AG10803 (cell line): ENCODE measurements at places on chromosomes 16 and 17.

GRCh38 chr17:48944515-48945260, at the start of gene SNF8:
Gene SNF8 (minus strand): TSS chr17:48944842. CDS start chr17:48944734, 108 bp downstream.
- peak; percentile 88 for DNase-seq

DNA sequence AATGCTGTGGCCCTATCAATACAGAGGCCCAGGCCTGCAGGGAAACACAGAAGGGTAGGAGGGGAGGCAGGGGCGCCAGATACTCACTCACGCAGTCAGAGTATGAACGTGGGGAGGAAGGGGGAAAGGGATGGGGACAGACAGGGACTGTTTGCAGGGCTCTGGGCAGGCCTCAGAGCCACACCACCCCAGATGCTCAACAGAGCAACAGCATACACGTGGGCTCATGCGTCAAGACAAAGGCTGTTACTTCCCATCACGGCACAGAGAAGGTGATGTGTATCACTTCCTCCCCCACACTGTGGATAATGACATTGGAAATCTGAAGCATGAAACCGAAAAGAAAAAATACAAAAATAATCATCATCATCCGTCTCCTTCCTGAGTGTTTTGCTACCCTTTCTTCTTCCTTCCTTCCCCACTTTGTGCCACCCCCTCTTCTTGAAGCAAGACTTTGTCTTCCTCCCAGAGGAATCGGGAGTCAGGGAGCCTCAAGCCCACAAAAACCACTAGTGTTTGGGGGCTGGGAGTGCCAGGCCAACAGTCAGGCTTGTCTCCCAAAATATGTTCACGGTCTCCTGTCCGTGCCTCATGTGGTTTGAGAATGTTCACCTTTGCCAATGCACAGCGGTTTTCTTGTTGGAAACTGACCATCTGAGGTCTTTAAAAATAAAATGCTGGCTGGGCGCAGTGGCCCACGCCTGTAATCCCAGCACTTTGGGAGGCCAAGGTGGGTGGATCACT, 20.1 kb downstream of the SLC39A11 start:
- no peak for DNase-seq

DNA sequence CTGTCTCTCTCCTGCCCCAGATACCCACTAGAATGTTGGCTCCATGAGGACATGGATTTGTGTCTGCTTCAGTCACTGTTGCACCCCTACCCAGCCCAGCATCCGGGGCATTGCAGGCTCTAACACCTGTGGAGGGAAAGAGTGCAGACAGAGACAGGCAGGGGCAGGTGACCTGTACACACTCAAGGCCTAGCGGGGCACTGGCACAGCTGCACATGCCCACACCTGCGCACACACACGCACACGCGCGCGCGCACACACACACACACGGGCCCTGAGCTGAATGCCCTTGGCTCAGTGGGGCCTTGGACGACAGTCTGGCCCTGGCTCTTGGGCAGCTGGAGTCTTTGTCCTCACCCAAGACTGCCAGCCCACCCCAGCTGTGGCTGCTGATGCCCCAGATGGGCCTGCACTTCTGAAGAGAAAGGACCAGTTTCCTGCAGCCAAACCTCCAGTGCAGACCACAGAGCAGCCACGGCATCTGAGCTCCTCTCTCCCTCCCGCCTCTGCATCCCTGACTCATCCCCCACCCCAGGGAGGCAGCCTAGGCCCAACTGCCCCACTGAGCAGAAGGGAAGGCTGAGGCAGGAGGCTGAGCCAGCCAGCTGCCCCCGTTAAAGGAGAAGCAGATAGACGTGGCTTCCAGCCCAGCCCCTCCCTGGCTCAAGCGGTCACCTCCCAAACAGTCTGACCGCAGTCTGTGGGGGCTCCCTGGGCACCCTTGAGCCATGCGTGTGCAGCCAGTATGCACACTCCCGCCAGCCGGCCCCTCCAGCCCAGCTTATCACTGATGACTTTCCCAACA, 12.3 kb upstream of the RAI1 start:
- no peak for DNase-seq

DNA sequence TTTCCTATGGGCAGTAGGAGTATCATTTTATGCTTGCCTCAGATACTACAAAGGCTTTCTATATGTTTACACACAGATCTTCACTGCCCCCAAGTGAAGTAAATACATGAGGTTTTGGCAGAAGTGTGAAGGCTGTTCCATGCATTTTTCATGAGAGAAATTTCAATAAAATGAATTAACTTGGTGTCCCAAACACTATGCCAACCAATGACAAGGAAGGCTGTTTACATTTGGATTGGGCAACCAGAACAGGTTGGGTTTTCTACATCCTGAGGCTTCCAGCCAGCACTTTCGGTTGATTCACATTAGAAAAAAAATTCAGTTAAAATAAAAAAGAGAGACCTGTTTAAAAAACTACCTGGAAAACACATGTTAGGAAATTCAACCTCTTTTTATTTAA, 625.4 kb downstream of the KCNJ2 start:
- DNase-seq, result no peak

GRCh38 chr16:471353-472198, 46.1 kb downstream of the RAB11FIP3 start:
- DNase-seq, result peak; percentile 85

GRCh38 chr17:34556384-34556783, 23.0 kb upstream of the TMEM132E start:
- DNase-seq, result no peak

- no peak for DNase-seq
Observed at GRCh38 chr17:48406936-48407567, 23.0 kb downstream of the SKAP1 start.

DNA sequence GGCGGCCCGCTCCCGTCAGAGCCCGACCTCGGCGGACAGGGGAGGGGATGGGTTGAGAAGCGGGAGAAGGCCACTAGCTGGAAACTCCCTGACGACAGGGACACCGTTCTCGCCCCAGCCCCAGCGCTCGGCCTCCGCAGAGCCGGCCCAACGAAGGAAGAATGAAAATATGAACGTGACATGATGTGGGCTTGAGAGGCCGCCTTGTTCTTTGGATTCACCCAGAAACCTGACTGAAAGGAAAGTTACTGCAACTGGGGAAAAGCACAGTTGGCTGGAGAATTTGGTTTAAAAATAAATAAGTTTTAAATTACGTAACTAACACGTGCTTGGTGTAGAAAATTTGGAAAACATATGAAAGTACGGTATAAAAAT, 21.1 kb downstream of the NPTX1 start:
- DNase-seq, result no peak

DNA sequence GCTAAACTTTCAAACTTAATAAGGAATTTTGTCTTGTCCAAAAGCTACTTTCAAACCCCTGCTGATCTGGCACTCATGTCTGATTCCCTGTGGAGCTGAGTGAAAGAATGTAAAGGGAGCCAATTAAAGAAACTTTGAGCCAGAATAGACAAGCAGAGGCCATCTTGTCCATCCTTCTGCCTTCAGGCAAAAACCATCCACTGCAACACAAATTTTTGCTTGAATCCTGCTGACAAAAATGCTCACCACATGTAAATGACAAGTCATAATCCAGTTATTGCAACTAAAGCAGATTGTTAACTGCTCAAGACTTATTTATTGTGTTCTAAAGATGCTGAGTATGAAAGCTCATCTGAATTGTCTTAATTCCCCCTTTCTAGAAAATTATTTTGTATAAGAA, 124.0 kb upstream of the HLF start:
- no peak for DNase-seq

DNA sequence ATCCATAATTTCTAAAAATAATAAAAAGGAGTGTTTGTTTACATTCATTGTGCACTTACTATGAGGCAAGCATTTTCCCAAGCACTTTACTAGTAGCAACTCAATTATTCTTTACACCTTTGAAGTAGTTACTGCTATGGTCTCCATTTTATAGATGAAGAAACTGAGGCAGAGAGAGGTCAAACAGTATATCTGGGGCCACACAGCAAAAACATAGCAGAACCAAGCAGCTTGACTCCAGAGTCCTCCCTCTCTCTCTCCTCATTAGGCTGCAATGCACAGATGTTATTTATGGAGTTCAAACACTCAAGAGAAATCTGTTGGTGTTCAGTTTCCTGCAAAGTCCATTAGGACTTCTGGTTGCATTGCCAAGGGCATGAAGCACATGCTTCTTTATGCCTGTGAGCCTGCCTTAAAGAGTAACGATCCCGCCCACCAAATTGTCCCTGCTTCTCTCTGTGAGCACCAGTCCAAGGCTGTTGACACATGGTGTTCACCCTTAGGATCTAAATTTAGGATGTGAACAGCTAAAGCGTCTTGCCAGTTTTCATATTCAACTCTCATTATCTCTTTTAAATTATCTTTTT, 44.0 kb downstream of the GPRC5B start:
- peak; percentile 17 for DNase-seq

DNA sequence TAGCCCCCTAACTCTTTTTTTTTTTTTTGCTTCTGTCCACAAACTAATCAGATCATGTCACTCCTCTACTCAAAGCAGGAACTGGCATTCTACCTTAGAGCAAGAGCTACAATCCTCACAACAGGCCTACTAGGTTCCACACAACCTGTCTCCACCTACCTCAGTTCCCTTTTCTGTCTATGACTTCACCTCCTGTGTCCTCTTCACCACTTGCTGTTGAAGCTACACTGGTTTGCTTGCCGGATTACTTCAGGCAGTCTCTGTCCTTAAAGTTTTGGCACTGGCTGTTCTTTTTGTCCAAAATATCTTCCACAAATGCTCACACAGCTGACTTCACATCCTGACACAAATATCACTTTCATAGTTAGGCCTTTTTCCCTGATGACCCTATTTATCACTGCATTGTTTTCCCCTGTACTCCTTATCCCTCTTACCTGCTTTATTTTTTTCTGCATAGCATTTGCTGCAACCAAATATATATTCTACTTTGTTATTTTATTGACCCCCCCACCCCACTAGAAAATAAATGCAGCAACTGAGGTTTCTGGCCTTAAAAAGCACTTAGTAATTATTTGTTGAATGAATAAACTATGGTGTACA, 72.0 kb downstream of the KANSL1 start:
- no peak for DNase-seq

DNA sequence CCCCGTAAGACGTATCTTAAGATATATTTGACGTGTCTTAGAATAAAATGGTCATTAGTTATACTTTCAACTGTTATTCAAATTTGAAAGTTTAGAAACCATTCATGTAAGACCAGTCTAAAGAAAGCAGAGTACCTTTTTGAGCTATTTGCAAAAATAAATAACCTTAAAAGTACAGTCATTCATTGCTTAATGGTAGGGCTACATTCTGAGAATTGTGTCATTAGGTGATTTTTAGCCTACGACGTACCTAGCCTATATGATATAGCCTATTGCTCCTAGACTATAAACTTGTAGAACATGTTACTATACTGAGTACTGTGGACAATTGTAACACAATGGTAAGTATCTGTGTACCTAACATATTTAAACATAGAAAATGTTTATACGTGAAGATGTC, 139.2 kb downstream of the PHKB start:
- DNase-seq, result no peak

DNA sequence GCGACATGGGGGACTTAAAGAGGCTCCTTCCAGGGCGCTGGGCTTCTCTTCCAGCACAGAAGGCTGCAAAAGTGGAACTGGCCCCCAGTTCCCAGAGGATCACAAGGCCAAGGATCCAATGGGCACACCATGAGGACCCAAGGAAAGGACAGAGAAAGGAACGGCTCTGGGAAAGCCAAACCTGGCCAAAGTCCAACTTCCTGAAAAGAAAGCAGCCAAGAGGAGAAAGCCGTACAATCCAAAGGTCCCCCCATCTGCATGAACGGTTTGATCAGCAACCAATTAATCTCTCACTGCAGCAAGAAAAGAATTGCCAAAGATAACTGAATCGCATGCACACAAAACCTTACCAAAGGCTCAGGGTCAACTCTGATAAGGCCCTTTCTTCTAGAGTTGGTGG, 19.8 kb upstream of the ICAM2 start:
- no peak for DNase-seq
